ENCODE measurements at places on chromosomes 7 and 10.

DNA sequence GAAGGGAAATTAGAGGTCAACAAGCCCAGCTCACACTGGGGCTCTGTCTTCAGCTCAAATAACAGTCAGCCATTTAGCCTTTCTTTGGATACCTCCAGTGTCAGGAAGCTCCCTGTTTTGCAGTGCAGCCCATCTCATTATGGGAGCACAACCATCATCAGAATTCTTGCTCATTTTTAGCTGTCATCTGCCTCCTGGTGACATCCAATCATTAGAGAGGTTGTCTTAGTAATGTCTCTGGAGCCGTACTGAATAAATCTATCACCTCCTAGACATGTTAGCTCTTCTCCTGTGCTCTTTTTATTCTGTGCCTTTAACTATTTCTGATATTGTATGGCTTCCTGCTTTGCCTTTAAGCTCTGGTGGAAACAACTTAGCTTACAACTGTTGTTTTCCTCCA is 74.5 kb downstream of the CHRM2 start:
- DNase-seq, result no peak

- DNase-seq, result no peak
Observed at GRCh38 chr10:34966040-34966439, 124.1 kb downstream of the CUL2 start.

DNA sequence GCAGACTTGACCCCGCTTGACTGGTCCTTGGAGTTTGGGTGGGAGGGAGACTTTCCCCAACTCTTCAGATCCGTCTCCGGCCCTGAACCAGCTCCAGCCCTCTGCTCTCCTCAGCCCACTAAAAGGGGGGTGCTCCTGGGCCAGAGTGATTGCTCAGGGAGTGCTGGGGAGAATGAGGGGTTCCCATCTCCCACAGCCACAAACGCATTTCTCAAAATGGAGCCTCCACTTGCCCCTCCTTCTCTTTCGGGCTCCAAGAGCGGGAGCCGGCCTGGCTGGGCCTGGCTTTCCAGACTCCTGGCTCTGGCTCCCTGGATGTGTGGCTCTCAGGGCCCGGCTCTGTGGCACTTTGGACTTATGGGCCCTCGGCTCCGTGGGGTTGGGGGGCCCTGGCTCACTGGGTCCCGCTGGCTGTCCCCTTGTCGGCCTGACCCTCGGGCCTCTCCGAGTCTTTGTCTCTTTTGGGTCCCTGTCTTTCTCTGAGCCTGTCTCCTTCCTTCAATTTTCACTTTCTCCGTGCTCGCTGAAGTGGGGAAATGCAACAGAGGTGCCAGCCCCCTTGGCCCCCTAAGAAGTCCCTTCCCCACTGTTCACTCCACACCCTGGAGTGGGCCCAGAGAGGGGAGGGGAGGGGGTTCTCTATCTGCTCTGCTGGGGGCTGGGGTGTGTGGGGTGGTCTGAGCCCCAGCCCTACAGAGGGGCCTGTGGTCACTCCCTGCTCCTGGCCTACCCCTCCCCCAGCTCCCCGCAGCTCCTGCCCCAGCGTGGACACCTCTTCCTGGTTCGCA is 713 bp downstream of the LZTS2 start:
- DNase-seq, result no peak

DNA sequence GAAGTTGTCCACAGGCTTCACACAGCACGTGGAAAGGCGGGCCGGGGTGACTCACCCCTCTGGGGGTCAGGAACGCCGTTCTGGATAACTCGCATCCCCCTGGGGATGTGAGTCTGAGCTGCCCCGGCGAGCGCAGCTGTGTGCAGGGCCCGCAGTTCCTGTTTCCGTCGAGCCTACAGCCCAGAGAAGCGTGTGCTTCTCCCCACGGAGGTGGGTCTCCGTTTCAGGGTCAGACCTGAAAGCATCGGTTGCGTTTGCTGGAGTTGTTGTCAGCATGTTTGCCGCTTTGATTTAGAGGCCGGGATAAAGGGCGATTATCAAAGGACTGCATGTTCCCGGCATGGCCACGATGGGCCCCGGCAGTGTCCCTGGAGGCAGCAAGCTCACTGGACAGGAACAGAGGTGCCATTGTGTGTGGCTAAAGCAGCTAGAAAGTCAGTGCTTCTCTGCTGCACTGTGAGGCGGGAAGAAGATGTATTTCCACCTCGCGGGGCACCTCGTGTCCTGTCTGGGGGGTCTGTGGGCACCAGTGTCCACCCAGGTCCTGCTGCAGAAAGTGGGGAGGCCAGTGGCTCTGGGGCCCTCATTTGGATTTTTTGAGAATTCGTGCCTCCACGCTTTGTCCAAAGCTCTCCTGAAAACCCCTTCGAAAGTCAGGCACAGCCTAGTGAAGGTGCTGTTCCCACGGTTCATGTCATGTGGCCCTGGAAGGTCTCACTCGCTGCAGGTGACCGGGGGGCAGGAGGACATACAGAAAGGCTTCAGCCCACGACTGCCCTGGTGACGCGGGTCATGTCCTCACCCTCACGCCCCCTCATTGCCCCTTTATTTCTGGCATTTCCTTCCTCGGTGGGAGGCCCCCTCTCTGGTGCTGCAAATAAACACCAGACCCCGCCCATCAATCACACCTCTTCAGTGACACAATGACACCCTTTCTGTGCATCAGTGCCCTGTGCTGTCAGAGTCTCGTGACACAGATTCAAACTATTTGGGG is 27.4 kb upstream of the GDI2 start:
- no peak for DNase-seq
